Activated CD4-positive, alpha-beta T cell treated with anti-CD3 and anti-CD28 coated beads, Interleukin-2, amount 10 ng/mL, durations not matched to agents 7 days and 5 days (primary cell): ENCODE measurements at places on chromosomes 12 and 14. TPM values are rescaled to one million over a fixed set of nuclear protein-coding genes. Genes with fewer than 3 reads are reported as not detected.

- H3K4me3 ChIP-seq = no peak overlapping the region
- DNase-seq = no peak
- H3K36me3 ChIP-seq = no peaks in the 10 kb centered on the region
- no peak overlapping the region for H3K27ac ChIP-seq
- no peaks in the 10 kb centered on the region for H3K27me3 ChIP-seq
These were observed 1074.1 kb downstream of the AACS start for GRCh38 chr12:126139355-126139754.

DNA sequence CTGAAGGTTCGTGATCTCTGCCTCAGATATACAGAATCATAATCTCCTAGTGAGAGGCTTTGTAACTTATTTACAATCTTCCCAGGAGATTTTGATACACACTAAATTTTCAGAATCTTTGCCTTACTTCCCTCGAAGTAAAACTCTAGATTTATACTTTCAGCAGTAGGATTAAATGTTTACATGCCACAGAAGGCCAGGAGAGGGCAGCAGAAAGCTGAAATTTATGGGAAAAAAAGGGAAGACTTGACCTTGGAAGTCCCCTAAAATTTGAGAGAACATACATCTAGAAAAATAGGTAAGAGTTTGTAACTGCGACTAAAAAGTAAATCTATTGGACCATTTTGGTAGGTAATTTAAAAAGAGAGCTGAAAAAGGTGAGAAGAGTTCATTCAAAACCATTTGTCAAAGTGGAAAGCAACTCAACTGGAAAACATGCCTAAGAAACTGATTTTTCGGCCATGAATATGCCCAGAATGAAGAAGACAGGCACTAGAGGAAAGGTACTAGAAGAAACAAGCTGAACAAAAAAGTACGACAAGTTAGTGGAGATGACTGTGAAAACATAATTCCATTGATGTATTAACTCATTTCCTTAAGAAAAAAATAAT is 242.0 kb upstream of the MDGA2 start:
- no peaks in the 10 kb centered on the region for H3K27me3 ChIP-seq
- no peak overlapping the region for H3K4me3 ChIP-seq
- H3K4me1 ChIP-seq = no peaks in the 10 kb centered on the region
- no peaks in the 10 kb centered on the region for H3K36me3 ChIP-seq

- no peaks in the 10 kb centered on the region for H3K36me3 ChIP-seq
- H3K27ac ChIP-seq = no peak overlapping the region
- no peak overlapping the region for H3K4me3 ChIP-seq
- peaks cover 12% of the 10 kb centered on the region for H3K27me3 ChIP-seq
These were observed 1.8 kb upstream of the CCDC198 start for GRCh38 chr14:57495416-57495815.

- H3K36me3 ChIP-seq = peaks cover 13% of the 10 kb centered on the region
- no peak overlapping the region for H3K4me3 ChIP-seq
- no peaks in the 10 kb centered on the region for H3K4me1 ChIP-seq
- no peak overlapping the region for H3K27ac ChIP-seq
- H3K27me3 ChIP-seq = no peaks in the 10 kb centered on the region
These were observed 169.8 kb downstream of the GPHN start for GRCh38 chr14:66677780-66678179.

- H3K27me3 ChIP-seq = peaks cover 16% of the 10 kb centered on the region
- H3K27ac ChIP-seq = peak overlapping the region; percentile 84
- peaks cover 30% of the 10 kb centered on the region for H3K4me1 ChIP-seq
- H3K4me3 ChIP-seq = peak overlapping the region; percentile 70
- DNase-seq = no peak
- H3K36me3 ChIP-seq = no peaks in the 10 kb centered on the region
These were observed 5.2 kb upstream of the AAAS start for GRCh38 chr12:53326460-53327185.

GRCh38 chr12:49195736-49196135 is 6.9 kb upstream of the TUBA1A start:
- H3K36me3 ChIP-seq = no peaks in the 10 kb centered on the region
- no peak for DNase-seq
- H3K27me3 ChIP-seq = peaks cover 15% of the 10 kb centered on the region

GRCh38 chr12:74227846-74228545 is 309.6 kb upstream of the ATXN7L3B start:
- H3K4me1 ChIP-seq = no peaks in the 10 kb centered on the region
- no peaks in the 10 kb centered on the region for H3K27me3 ChIP-seq
- no peak for DNase-seq

POTEG gene
- not detected for total RNA-seq

SIX4 gene
- 0.08 TPM for total RNA-seq

MYL6B gene
- 56.6 TPM for total RNA-seq
